ENCODE measurements at places on chromosomes 6 and 20.

DNA sequence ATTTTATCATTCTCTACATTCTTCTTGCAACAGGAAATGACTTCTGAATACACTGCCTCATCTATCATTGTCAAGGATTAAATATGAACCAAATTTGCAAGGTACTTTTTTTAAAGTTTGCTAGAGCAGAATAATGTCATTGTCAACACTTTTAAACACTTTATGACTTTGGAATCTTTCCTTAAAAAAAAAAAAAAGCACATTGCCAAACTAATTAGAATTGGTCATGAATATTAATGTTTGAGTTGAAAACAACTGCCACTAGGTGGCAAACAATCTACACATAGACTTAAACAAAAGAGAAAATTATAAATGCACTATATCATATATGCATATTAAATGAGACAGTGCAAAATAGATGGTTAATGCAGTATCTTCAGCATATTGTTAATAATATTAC, 32.5 kb upstream of the TMEM244 start:
- DNase-seq: no peak

GRCh38 chr6:129623008-129623732, 86.8 kb downstream of the ARHGAP18 start:
- no peak for DNase-seq

DNA sequence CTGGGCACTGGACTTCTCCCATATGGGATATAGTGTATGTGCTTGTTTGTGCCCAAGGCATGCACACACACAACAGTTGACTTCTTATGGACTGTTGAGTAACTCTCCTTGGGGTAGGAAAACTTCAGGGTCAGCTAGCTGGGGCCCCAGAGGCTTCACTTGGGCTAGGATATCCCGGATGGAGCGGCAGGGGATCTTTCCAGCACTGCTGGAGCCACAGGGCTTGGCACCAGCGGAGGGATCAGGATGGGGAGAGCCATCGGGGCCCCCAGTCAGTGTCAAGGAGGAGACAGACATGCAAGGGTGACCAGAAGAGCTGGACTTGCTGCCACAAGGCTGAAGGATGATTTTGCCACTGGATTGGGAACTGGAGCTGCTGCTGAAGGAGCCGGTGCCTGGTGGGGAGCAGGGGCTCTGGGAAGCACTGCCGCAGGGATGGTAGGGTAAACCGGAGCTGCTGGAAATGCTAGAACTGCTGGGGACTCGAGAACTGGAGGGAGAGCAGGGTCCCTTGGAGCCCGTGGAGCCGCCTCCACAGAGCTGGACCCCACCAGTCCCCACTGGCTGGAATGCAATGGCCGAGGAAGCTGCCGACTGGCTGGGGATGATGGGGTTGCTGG, 1.5 kb downstream of the PSORS1C1 start:
- no peak for DNase-seq

GRCh38 chr6:132675002-132675401, 16.0 kb upstream of the TAAR1 start:
- no peak for DNase-seq

GRCh38 chr6:13297391-13297790, 30.9 kb downstream of the TBC1D7 start:
- no peak for DNase-seq

GRCh38 chr6:133644548-133644891, 244.4 kb upstream of the TCF21 start:
- DNase-seq: no peak

GRCh38 chr6:154370545-154370944, 13.9 kb upstream of the IPCEF1 start:
- no peak for DNase-seq

DNA sequence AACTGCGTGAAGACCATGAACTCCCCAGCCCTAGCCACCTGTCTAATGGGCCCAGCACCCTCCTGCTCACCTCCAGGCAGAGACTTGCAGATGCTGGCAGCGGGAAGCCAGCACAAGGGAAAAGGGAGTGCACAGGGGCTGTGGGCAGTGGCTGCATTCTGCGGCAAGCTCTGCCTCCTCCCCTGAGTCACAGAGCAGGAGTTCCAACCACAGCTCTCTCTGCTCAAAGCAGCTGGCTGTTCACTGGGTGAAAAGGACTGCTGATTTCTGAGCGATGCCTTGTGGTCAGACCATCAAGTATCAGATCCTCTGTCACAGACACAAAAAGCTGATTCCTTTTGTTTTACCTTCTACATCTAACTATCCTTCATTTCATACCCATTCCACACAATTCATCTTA, 10.5 kb downstream of the NKX2-2 start:
- DNase-seq: no peak

DNA sequence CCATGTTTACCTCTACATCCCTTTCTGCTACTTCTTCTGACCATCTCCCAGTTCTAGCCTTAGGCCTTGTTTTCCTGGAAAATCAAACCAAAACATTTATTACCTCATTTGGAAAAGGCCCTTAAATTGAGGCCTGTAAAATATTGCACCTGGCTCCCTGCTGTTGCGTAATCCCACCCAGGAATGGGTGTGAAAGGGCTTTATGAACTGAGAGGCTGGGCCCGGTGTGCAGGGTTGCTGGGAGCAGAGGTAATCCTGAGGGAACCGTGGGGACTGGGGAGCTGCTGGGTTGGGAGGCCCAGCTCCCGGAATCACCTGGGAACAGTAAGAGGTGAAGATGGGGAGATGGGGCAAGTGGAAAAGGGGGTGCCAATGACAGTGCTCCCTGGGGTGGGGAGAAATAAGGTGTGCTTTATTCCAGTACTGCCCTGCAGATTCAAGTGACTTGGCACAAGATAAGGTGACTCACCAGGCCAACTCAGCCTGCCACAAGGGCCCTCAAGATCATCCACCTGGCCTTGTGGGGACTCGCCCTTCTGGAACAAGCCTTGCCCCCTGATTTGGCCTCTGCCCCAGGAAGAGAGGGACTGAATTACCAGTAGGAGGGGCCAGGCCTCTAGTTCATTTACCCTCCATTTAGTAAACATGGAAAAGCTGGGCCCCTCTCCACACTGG, 44.2 kb downstream of the KCNK5 start:
- DNase-seq: no peak

DNA sequence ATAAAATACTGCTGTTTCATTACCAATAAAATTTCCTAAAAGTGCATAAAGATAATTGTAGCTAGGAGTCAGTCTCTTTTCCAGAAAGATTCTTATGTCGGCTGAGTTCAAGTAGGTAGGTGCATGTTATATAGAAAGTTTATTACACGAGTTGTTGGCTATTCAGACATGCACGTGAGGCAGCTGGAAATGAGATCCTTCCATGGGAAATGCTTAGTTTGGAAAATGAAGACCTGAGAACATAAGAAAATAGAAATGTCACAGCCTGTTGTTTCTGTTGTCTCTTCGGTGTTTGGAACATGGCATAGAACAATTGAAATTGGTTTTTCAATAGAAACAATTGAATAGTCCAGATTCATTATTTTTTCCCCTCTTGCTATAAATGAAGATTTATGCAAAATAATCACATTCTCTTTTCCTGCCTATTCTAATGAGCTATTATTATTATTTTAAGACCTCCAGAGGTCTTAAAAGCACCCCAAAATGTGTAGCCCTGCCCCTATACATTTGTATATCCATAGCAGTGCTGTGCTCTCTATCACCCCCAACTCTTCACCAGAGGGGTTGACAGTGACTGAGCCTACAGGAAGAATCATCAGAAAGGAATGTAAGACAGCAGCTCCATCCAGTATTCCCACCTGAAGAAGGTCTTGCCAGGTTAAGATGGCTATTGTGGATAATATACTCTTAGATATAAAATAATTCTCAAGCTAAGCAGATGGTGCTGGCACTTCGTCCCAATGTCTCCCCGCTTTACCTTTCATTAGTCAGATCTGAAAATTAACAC, 82.2 kb downstream of the ZDHHC14 start:
- no peak for DNase-seq

DNA sequence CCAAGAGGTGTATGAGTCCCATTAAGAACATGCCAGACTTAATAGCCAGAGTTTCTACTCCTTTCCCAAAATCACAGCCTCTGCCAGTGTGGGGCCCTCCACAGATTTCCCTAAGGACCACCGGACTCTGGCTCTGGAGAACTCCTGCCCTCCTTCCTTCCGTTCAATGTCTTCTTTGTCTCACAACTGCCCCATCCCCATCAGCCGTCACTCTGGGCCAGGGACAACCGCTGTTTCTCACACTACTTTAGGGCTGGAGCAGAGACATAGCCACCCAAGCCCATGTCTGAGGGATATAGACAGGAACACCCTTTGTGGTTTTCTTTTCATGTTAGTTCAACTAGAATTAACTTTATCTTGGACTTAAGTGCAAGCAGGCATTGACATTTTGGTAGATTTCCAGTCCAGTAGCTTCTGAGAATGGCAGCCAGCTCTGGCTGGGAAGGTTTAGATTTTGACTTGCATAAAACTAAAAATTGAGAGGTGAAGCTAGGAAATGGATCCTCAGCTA, 6.7 kb upstream of the ACSS1 start:
- DNase-seq: no peak

DNA sequence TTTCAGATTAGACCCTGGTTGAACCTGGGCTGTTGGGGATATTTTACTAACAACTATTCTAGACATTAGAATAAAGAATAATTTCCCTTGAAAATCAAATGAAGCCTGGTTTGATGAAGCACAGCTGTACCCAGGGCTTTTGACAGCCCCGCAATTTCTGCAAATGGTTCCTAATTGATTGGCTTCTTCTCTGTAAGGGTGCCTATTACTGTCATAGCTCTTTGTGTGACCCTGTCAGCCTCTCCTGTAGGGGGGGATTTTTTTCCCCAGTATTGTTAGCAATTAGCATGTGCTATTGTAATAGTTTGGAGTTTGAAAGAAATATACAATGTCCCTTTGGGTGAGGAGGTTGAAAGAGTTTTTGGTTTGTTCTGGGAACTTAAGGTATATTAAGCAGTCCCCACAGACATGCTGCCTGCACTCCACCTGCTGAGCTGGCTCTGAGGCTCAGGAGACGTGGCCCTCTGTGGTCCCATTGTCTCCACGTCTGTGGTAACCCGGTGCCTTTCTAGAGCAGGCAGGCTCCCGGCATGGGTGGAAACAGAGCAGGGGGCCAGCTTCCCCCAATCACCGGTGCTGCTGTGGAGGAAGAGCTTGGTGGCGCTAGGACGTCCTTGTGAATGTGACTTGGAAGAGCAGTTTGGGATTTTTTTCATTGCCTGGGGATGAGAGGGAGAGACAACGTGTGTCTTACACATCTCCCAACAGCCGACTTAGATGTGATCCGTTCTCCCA, 47.3 kb upstream of the CLDN20 start:
- DNase-seq: no peak

DNA sequence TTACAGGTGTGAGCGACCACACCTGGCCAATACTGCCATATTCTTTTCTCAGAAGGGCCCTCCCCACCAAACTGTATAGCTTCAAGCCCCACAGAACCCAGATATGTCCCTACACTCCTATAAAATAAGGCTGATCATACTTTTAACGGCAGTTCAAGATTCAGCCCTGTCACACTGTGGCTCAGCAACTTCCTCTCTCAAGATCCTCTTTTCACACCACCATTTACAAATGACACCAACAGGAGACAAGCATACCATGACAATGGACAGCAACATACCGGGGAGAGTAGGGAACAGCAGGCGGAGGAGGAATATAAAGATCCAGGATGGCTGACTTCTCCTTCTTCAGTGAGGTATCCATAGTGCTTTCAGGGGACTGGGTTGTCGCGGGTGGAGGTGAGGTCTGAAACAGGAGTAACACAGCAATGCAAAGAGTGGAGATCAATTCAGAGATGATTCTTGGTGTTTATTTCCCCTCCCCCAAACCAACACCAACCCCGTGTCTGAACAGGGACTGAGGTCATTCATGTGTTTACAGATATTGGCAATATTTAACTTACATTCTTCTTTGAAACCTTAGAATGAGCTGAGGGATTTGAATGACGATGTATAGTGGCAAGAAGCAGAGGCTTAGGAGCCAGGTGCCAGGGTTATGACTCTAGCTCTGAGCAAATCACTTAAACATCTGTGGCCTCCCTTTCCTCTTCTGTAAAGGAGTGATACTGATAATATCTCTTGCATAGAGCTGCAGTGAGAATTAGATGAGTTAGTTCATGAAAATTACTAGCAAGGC, 57.6 kb upstream of the IPCEF1 start:
- DNase-seq: no peak

GRCh38 chr6:158928068-158928467, 71.9 kb downstream of the RSPH3 start:
- DNase-seq: no peak

GRCh38 chr20:34355427-34355826, 7.6 kb upstream of the ITCH start:
- no peak for DNase-seq

GRCh38 chr6:46468403-46469010, 22.7 kb downstream of the RCAN2 start:
- no peak for DNase-seq

DNA sequence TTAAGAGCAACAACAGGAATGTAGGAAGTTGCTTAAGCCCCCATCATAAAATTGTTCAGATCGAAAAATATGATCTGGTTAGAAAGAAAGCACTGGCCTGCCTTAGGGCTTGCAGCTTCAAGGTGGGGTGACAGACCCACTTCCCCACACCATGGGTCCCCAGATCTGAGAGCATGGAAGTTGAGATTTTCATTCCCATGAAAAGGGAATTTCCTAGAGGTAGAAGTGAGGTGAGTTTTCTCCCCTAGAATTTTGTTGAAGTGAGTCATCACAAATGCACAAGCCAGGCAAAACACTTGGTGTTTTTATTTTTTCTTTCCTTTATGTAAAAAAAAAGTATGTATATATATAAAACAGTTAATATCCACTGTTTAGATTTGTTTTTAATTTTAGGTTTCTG, 213.6 kb upstream of the SUPT3H start:
- DNase-seq: no peak

GRCh38 chr6:46510651-46511050, 19.4 kb upstream of the RCAN2 start:
- no peak for DNase-seq

DNA sequence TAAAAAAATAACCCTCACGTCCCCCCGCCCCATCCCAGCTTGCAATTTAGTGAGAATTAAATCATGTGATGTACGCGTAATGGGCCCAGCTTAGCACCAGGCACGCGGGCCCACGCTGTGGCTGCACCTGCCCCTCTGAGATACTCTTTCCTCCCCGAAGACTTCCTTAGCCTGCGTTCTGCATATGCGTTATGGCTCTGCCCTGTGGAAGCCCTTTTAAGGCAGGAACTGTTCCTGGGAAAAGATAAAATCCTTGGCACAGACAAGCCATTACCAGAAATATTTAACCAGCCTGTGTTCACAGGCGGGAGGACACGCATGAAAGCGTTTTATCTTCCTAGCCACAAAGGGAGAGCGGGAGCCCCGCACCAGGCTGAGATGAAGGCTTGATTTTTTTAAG, 311.0 kb downstream of the LRFN2 start:
- no peak for DNase-seq

DNA sequence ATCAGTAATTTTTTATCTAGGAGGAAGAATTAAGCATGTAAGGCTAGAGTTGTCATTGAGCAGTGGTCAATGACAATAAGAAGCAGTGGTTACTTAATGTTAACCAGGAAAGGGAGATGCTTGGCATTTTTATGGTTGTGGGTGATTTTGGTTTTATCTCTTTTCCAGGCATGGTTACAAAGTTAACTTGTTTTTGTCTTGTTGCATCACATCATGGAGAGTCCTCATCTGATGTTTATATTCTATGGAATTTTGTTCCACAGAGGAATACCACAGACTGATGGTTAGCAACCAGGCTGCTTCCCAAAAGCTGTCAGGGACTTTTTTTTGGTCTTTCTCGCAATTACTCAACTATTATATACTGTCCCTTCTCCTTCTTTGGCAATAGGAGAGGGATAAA, 32.7 kb downstream of the OPRM1 start:
- DNase-seq: no peak

- DNase-seq: no peak
These were observed 32.0 kb downstream of the TSPYL4 start for GRCh38 chr6:116221911-116222310.

All from stimulated activated CD4-positive, alpha-beta T cell treated with anti-CD3 and anti-CD28 coated beads, Interleukin-1b, Interleukin-23, amount 100 ng/mL, for 1 hour (primary cell).